Foreskin melanocyte (primary cell): ENCODE measurements at places on chromosomes 16 and 17.

- no peak for DNase-seq
Observed at GRCh38 chr17:13099089-13099735, 81.4 kb upstream of the ELAC2 start.

DNA sequence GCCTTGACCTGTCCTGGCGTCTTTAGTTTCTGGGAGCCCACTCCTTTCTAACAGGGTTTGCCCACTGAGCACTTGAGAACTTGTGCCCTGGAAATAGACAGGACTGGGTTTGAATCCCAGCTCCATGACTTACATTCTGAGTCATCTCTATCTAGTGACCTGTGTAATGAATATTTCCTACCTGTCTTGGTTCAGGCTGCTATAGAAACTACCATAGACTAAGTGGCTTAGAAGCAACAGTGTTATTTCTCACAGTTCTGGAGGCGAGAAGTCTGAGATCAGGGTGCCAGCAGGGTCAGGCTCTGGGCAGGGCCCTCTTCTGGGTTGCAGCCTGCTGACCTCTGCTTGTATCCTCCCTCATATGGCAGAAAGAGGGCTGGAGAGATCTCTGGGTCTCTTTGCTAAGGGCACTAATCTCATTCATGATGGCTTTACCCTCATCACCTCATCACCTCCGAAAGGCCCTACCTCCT lies 110.7 kb upstream of the DHX40 start:
- DNase-seq = no peak

DNA sequence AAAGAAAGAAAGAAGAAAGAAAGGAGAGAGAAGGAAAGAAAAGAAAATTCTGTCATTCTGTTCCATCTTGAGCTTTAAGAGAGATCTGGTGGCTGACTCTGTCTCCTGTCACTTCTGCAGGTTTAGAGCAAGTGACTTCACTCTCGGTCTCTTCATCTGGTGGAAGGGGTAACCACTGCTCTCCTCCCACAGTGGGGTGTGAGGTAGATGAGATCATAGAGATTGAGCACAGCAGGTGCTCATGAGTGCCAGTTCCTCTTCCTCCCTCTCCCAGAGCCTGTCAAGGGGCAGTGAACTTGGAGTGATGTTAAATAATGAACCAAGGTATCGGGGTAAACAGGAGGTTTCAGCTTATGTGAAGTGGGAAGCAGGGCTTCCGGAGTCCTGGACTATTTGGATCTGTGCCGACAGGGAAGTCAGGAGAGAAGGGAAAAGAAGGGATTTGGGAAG lies 47.7 kb downstream of the BEAN1 start:
- no peak for DNase-seq

- no peak for DNase-seq
Observed at GRCh38 chr16:83854420-83854819, 44.5 kb upstream of the MLYCD start.

DNA sequence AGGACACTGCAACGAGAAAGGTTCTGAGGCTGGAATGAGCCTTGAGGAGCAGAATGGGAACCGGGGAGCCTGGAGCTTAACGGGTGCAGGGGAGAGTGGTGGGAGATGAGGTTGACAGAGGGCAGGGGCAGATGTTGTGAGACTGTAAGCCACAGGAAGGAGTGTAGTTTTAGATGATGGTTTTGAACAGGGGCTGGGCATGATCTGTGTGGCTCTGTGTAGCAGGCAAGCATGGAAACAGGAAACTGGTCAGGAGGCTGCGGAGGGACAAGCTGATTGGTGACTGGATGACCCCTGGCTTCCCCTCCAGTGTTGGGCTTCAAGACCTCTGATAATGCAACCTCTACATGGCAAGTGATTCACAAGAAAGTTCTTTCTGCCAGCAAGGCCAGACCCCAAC lies 1.4 kb upstream of the CNGB1 start:
- DNase-seq = no peak

GRCh38 chr16:9392956-9393355 lies 301.5 kb downstream of the HAPSTR1 start:
- DNase-seq = no peak

- no peak for DNase-seq
Observed at GRCh38 chr16:82331397-82331796, 161.4 kb upstream of the MPHOSPH6 start.

DNA sequence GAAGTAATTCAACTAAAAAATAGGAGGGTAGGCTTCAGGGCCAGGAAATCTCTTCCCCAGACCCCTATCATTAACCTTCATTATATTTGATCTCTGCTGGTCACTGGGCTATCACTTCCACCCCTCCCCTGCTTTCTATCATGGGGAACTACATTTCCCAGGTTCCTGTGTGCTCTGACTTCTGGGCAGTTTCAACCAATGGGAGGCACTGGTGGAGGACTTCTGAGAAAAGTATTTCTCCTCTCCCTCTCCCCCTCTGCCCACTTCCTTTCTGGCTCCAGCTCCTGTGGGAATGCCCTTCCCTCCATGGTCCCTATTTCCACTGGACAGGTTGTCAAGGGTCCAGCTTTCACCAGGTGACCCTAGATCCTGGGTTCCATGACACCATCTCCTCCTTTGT lies 364.4 kb downstream of the C16orf95 start:
- no peak for DNase-seq
